ENCODE measurements at places on chromosomes 11 and 22.
A peak's percentile ranks its signal among the peaks of the same experiment; 100 is the strongest.

GRCh38 chr11:94924612-94925011 lies 48.7 kb downstream of the CWC15 start:
- no peak for DNase-seq

DNA sequence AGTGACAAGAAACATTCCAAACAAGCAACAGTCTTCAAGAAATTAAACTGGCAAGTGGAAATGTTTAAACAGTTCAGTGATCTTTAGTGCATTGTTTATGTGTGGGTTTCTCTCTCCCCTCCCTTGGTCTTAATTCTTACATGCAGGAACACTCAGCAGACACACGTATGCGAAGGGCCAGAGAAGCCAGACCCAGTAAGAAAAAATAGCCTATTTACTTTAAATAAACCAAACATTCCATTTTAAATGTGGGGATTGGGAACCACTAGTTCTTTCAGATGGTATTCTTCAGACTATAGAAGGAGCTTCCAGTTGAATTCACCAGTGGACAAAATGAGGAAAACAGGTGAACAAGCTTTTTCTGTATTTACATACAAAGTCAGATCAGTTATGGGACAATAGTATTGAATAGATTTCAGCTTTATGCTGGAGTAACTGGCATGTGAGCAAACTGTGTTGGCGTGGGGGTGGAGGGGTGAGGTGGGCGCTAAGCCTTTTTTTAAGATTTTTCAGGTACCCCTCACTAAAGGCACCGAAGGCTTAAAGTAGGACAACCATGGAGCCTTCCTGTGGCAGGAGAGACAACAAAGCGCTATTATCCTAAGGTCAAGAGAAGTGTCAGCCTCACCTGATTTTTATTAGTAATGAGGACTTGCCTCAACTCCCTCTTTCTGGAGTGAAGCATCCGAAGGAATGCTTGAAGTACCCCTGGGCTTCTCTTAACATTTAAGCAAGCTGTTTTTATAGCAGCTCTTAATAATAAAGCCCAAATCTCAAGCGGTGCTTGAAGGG lies 6.0 kb downstream of the MALAT1 start:
- DNase-seq = no peak

DNA sequence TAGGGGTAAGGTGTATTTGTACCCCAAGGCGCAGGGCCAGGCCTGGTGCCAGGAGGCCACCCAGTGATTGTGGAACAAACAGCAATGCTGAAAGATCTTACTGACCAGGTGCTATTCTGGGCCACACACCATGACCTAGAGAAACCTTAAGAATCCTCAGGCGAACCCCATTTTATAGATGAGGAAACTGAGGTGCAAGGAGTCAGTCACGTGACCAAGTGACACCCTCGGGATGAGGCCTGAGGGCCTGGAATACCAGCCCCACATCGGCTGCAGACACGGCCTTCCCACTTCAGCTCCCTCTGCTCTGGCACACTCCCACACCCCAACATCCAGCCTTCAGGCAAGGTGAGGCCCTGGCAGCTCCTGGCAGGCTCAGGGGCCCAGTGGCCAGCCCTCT lies 13.1 kb downstream of the CABP7 start:
- no peak for DNase-seq

DNA sequence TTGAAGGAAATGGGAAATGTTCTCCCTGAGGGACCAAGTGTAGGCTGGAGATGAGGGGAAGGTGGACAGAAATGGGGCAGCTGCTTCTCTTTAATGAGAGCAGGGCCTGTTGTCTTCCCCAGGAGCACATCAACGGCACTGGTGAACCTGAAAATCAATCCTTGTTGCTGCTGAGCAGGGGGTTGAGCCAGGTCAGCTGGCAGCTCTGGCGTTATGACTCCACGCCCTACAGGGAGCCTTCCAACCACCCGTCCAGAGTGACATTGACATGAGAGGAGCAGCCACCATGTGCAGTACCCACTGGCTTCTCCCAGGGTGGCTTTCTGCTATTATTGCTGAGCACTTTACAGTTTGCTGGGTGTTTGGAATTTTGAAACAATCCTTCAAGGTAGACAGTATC lies 116.9 kb upstream of the LDLRAD3 start:
- DNase-seq = no peak

DNA sequence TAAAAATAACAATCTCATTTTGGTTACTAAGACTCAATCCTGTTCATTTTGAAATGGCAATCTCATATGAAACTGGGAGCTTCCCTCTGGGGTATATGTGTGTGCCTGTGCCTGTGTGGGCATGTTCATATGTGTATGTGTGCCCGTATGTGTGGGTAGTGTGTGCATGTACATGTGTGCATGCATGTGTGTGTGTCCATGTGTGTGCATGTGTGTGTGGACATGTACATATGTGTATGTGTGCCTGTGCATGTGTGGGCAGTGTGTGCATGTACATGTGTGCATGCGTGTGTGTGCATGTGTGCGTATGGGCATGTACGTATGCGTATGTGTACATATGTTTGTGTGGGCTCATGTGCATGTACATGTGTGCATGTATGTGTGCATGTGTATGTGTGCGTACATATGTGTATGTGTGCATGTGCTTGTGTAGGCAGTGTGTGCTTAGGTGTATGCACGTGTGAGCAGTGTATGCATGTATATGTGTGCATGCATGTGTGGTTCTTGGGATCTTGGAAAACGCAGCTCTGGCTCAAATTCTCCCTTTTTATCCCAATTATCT lies 24.5 kb upstream of the CACNG2 start:
- DNase-seq = no peak

GRCh38 chr22:45551310-45552016 lies 48.8 kb downstream of the FBLN1 start:
- DNase-seq = no peak

DNA sequence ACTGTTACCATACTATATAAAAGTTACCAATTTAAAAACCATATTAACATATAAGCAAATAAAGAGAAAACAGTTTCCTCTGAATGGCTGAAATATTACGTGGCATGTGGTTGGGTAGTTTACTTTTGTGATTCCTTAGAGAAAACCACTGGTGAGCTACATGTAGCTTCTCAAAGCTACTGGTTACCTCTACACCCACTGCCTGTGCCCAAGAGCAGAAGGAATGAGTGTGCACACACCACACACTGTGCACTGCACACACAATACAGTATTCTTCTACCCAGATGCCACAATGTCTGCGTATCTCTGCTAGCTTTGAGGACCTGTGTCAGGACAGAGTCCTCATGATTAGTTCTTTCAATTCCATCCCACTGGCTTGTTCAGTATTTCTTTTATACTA lies 25.5 kb upstream of the YPEL1 start:
- DNase-seq = no peak

DNA sequence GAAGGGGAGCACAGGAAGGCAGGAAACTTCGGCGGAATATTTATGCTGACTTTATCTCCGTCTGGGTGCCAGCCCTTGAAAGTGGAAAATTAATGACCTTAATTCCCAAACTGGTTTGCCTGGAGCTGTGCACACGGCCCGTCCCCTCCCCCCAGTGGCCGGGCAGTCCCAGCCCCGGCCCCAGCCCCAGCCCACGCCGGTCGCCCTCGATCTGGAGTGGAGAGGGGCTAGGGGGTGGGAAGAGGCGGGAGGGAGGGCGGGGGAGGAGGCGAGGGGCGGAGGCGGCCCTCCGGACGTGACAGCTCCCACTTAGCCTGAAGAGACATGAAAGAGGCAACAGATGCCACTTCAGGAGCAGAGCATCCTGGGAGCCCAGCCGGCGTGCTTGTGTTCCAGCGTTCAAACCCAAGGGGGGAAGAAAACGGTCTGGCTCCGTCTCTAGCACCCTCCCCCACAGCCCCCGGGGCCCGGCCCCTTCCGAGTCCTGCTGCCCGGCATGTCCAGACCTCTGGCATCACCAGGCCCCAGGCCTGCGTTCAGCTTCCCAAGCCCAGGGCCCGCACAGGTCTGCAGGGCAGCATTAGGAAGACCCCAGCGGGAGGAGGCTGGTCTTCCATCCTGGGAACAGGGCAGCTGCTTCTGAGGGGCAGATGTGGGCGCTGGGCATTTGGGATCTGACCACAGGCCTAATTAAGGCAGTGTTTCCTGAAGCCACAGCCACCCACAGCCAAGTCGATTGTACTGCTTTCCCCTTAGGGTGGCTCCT lies 20.0 kb upstream of the LMO1 start:
- no peak for DNase-seq

DNA sequence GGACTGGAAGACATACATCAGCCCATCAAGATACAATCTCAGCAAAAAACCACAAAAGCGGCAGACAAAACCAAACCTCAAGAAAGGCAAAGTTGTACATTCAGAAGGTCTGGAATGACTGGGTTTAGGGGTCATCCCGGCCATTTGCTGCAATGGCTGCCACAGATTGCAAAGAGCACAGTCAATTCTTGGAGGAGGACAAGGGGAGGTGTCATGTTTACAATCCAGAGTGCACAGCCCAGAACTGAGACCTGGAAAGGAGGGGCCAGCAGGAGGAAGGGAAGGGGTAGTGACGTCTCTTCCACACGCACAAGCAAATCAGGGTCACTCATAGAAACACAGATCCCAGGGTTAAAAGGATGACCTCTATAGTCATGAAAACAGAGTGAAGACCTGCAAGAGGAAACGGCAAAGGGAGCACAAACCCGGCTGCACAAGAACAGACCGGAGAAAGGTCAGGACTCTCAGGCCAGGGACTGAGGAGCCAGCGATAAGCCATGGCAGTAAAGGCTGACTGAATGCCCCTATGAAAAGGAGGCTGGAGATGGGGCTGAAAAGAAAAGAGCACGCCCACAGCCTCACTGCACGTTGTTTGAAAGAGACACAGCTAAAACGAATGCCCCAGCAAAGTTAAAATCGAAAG lies 18.2 kb upstream of the MUC5AC start:
- no peak for DNase-seq

DNA sequence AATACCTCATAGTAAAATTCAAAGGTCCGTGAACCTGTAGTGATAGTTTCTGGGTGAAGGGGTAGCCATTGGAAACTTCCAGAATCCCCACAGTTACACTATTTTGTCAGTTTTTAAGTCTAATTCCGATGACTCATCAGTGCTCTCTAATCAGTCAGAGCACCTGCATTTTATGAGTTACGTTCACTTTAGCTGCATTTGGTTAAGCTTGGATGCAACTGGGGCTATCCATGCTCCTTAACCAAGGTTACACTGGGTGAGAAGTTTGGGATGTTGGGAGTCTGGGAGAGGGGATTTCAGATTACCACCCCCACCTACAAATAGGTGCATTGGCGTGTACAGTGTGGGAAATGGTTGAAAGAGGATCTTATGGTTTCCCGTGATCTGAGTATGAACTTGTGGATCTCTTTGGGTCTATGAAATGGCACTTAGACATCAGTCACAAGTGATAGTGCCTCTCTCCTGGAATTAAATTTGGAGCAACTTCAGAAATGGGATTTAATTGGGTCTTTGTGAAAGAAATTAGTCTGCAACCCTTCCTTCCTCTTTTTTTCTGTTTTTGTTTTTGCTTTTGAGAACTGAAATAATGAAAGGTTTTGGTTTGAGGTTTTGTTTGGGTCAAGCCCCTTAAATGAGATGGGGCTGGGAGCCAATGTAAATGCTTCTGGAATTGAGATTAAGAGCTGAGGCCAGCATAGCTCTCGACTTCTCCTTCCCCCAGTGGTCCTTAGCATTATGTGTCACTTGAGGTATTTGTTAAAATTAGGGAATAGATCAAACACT lies 31.5 kb downstream of the EHF start:
- no peak for DNase-seq

DNA sequence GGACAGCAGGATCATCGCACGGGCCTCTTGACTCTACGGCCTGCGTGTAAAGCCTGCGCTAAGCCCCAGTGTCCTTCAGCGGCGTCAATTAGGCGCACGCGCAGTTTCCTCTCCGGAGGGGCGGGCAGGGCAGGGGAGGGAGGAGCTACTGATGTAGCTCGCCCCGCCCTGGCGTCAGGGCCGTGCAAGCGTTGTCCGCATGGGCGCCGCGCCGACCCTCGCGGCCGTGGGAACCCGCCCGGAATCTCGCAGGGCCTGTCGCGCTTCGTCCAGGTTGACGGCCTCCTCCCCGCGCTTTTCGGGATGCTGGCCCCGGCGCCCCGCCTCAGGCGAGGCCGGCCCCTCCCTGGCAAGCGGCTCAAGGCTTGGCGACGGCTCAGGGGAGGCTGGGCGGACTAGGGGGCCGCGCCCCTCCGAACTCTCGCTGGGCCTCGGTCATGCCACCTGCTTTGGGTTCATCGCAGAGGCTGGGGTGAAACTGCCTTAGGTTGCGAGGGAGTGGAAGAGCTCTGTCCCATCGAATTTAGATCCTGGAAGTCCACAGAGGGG lies 61.1 kb downstream of the ST3GAL4 start:
- DNase-seq = no peak

DNA sequence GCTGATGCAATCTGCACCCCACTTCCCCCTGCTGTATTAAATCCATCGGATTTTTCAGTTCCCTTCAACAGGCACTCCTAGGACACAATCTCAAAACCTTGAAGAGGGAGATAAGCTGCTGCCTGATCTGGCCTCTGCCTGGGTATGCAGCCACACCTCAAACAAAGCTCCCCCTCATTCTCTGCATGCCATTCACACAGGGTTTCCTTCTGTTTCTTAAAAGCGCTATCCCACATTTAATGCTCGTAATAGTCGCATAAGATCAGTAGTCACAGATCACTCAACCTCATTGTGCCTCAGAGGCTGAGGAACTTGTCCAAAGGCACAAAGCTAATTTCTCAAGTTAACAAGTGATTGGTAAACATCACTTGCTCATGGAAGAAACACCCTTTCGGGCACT lies 34.0 kb downstream of the UQCR10 start:
- DNase-seq = no peak

DNA sequence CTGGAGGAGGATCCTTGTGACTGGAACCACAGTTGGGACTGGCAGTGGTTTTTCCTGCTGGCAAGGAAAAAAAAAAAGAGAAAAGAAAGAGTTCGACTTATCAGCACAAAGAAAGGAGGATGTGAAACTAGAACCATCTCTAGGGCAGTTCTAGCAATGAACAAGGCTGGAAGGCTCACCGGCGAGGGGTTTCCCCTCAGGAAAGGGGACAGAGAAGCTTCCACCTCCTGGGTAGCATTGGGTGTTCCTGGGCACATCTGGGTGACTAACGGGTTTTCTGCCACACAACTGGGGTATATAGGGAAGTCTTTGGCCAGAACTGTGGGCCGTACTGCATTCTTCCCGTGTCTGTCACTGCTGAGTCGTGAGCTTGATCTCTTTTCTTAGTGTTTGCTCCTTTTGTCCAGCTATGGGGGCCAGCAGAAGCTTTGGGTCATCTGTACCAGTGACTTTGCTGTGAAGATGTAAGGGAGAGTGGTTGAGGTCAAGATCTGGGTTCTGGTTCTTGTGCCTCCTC lies 109.4 kb upstream of the OR4B1 start:
- peak; percentile 42 for DNase-seq

DNA sequence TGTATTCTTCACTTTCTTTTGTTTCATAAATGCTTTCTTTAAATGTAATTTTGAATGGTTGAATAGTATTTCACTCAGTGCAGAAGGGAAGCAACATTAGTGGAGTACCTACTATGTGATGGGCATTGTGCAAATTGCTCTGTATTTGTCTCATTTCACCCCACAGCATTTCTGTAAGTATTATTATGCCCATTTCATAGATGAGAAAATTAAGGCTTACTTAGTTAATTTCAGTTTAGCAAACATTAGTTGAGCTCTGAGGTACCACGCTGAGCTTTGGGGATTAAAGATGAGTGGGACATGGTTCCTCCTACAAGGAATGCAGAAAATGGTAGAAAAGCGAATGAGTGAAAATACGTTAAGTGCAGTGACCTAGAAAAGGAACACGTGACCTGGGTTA lies 58.1 kb downstream of the SWAP70 start:
- no peak for DNase-seq

GRCh38 chr22:37538590-37539357 lies 19.6 kb upstream of the CARD10 start:
- DNase-seq = no peak

GRCh38 chr11:121669422-121669821 lies 216.7 kb upstream of the SORL1-AS1 start:
- DNase-seq = no peak
